ENCODE measurements at places on chromosomes 13 and 19.

GRCh38 chr19:17333611-17334413 lies 843 bp downstream of the ANO8 start:
- DNase-seq: peak; percentile 86

DNA sequence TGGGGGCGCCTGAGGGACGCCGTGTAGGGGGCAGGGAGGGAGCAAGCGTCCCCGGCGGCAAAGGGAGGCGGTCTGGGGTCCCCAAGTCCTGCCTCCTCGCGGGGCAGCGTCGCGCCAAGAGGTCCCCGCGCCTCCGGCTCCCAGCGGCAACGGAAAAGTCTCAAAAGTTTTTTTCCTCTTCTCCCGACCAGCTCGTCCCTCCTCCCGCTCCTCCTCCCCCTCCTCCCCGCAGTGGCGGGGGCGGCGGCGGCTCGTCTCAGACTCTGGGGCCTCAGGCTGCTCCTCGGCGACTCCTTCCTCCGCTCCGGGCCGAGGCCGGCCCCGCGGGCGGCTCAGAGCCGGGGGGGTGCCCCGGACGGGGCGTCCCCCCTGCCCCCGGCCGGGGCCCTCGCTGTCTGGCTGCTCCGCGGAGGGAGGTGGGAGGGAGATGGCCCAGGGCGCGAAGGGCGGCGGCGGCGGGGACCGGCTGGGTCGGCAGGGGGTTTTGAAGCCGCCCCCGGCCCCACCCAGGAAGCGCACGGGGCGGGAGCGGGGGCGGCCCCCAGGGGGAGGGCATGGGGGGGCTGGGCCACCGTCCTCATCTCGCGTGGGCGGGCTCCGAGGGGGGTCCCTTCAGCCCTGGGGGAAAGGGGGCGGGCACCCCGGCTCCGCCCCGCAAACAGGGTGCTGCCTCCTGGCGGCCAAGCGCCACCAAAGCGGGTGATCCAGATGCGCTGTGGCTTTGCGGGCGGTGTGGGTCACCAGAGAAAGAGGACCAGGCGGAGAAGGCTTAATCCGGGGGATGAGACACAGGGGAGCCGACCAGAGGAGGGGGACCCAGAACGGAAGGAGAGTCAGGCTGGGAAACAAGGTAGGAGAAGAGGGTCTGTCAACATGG lies at the start of gene TGFB1:
Gene TGFB1, minus strand, starts transcription at position 457 of the 877 bp plus-strand sequence. CDS start 878 bp downstream, outside the sequence.
- DNase-seq: peak; percentile 91

- DNase-seq: no peak
Measured at GRCh38 chr19:47111006-47111621, 2.5 kb downstream of the ZC3H4 start.

DNA sequence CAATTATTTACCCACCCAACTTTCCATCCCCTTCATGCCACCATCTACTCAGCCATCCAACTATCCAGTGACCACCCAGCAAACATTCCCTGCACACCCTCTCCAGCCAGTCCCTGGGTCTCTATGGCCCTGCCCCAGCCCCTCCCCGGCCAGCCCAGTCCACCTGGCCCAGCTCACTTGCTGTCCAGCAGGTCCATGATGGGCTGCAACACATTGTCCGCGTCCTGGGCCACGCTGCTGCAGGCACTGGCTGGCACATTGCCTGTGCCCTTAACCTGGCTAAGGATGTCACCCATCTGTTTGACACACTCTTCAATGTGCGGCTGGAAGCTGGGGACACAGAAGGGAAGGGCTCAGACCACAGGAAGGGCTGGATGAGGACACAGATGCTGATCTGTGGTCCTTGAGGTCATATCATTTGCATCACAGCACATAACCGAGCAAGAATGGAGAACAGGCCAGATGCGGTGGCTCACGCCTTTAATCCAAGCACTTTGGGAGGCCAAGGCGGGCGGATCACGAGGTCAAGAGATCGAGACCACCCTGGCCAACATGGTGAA lies 61.6 kb downstream of the UNC13A start:
- no peak for DNase-seq

GRCh38 chr13:73851104-73851503 lies 283.1 kb downstream of the KLF12 start:
- DNase-seq: no peak

DNA sequence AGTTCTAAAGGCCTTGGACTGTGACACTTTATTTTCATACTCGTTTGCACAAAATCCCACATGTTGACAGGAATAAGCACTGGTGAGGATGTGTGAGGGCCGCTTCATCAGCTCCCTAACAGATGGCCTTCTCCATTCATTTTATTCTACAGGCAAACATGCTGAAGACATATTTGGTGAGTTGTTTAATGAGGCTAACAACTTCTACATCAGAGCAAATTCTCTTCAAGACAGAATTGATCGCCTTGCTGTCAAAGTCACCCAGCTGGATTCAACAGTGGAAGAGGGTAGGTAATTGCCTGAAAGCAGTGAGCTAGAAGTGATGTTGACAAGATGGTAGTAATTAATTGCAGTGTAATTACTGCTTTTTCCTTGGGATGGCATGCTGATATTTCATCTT lies 95.7 kb downstream of the GPR12 start:
- DNase-seq: no peak

- peak; percentile 61 for DNase-seq
Measured at GRCh38 chr19:50658441-50659317, 9.4 kb downstream of the C19orf81 start.

DNA sequence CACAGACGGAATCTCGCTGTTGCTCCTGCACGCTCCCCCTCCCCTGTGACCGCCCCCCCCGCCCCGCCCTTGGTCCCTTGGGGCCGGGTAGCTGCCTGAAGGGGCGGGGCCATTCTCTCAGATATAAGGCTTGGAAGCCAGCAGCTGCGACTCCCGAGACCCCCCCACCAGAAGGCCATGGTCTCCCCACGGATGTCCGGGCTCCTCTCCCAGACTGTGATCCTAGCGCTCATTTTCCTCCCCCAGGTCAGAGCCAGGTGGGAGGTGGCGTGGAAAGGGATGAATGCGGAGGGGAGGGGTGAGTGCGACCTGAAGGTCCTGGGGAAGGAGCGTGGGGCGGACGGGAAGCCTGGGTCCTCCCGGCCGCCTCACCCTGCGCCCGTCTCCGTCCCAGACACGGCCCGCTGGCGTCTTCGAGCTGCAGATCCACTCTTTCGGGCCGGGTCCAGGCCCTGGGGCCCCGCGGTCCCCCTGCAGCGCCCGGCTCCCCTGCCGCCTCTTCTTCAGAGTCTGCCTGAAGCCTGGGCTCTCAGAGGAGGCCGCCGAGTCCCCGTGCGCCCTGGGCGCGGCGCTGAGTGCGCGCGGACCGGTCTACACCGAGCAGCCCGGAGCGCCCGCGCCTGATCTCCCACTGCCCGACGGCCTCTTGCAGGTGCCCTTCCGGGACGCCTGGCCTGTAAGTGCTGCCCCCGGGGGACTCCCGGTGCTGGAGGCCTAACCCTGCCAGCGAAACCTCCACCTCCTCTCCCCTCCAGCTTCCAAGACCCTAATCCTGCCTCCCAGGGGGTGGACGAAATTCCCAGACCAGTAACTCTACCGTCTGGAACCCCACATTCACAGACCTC lies at the start of gene DLL3:
Gene DLL3, plus strand, starts transcription at position 150 of the 845 bp plus-strand sequence. Its CDS starts 28 bp downstream, at position 178.
- no peak for DNase-seq
